Activated CD8-positive, alpha-beta memory T cell treated with anti-CD3 and anti-CD28 coated beads, Interleukin-2, amount 50 U/mL, for 48 hours (primary cell): ENCODE measurements at places on chromosomes 7 and 10.

DNA sequence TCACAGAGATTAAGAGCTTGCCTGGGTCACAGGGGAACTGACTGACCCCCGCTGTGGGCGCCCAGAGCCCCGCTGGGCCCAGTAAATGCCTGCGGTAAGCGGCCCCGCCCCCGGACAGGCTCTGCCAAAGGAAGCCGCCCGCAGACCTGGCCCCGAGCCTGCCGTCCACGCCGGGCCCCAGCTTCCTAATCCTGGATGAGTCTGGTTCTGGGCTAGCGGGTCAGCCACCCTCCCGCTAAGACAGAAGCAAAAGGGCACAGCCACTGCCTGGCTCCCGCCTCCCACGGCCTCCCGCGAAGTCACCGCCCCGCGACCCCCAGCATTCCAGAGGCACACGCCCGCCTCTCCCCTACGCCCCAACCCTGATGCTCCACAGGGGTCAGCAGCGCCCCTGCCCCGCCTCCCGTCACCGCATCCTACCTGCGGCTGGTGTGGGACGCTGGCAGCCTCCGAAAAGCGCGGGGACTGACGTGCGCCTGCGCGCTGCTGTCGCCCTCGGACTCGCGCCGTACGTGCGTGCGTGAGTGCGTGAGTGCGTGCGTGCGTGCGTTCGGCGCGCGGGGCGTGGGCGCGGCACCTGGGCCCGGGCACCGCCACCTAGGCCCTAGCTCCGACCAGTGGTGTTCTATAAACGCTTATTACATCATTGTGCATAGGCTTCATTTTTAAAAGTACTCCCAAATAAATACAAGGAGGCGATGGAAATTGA lies at the start of gene FIGNL1:
FIGNL1 (minus strand) TSS at position 470 of the 709 bp plus-strand sequence. CDS start 3,063 bp downstream, outside the sequence.
- DNase-seq: peak; percentile 92

DNA sequence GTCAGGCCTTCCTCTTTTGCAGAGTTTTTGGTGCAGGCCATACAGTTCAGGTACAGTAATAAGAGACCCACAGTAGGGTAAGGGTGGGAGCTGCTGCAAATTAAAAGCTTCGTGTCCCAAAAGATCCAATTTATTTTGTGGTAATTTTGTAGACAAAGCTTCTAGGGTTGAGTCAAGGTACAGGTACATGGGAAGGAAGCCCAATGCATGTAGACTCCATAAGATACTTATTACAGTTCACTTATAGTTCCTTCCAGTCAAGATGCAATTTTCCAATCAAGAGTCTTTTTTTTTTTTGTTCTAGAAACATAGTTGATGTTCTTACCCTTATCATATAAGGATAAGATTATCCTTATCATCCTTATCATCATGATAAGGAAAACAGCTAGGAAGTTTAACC lies at the start of gene TAS2R4:
TAS2R4 (plus strand) TSS at position 301 of the 400 bp plus-strand sequence. CDS start 1,815 bp downstream, outside the sequence.
- no peak for DNase-seq

GRCh38 chr10:93193906-93194305 lies 120.2 kb downstream of the CYP26A1 start:
- no peak for DNase-seq

DNA sequence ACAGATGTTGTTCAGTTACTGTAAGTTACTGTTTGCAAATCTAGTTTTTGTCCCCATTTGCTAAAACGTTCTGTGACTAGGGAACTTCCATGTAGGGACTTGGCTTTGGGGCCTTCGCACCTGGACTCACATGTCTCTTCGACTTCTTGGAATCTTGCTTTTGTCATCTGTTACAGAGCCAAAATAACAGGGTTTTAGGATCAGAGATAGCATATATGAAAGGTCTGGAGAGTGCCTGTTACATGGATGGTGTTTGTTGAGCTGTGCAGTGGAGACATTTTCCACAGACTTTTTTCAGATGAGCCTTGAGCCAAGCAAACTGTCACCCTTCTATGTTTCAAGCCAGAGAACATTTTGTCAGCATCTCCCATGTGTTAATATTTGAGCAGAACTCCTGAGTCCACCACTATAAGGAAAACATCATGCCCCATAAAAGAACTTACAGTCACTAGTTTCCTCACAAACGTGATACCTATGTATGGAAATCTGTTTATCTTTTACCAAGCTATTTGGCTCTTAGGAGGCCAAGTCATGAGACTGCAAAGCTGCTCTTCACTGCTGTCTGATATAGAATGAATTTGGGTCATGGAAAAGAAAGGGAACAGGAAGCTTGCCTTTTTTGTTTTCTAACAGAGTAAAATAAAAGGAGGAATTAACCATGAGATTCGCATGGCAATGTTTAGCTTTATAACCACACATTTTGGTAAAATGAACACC lies 818.6 kb upstream of the IGFBP3 start:
- no peak for DNase-seq
